D341Med (cell line): ENCODE measurements at places on chromosomes 4 and X.

GRCh38 chrX:120361764-120362305, at the start of gene ATP1B4:
Gene ATP1B4, plus strand, starts transcription at chrX:120362089. Its CDS starts 80 bp downstream, at chrX:120362169.
- no peak for DNase-seq

- peak; percentile 90 for DNase-seq
Observed at GRCh38 chrX:46545111-46546005, at the start of gene ZNF674. Gene ZNF674, minus strand, starts transcription at chrX:46545421. Its CDS starts 3,334 bp downstream, at chrX:46542087.

- DNase-seq: peak; percentile 77
Observed at GRCh38 chr4:6250235-6250983, 19.2 kb upstream of the WFS1 start.

DNA sequence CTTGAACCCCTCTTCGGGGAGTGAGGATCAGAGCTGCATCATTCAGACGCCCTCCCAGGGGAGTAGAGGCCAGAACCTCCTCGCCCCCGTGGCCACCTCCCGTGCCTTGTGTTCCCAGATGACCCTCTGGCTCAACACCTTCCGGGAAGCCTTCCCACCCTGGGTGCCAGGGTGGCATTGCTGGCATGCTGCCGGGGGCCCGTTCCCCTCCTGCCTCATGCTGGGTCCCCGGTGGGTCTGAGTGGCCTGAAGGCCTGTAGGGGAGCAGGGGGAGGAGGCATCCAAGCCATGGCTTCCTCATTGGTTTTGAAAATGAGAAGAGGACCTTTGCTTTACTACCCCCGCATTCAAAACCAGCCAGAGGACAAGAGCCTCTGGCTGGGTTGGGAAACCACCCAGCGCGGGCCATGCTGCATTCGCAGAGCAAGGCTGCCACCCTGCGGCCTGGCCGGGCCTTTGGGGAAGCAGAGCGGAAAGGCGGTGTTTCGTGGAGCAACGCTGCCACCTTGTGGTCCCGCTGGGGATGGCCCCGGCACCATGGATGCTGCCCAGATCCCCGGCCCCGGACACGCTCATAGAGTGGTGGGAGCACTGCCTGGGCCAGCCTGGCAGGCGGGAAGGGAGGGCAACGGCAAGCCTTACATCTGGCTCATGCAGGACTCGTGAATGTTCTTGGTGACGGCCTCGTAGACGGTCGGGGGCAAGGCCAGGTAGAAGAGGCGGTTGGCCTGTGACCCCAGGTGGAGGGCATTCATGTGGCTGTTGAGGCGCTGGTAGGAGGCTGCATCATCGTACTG, 11.9 kb downstream of the G6PD start:
- peak; percentile 90 for DNase-seq

DNA sequence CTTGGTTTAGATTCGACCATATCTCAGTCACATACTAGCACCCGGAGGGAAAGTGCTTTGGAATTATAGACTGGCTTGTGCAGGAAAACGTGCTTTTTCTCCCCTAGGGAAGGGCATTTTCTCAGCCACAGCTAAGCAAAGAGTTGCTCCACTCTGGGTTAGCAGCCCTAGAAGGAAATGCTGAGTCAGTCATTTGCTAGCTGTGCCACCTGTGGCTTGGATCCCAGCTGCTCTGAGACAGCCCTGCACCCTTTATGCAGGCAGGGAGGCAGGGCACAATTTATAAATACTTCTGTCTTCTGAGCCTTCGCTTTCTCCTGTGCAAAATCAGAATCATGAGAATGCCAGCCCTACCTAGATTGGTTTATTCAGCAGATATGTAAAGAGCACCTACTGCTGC, 1.3 kb upstream of the USP51 start:
- no peak for DNase-seq

DNA sequence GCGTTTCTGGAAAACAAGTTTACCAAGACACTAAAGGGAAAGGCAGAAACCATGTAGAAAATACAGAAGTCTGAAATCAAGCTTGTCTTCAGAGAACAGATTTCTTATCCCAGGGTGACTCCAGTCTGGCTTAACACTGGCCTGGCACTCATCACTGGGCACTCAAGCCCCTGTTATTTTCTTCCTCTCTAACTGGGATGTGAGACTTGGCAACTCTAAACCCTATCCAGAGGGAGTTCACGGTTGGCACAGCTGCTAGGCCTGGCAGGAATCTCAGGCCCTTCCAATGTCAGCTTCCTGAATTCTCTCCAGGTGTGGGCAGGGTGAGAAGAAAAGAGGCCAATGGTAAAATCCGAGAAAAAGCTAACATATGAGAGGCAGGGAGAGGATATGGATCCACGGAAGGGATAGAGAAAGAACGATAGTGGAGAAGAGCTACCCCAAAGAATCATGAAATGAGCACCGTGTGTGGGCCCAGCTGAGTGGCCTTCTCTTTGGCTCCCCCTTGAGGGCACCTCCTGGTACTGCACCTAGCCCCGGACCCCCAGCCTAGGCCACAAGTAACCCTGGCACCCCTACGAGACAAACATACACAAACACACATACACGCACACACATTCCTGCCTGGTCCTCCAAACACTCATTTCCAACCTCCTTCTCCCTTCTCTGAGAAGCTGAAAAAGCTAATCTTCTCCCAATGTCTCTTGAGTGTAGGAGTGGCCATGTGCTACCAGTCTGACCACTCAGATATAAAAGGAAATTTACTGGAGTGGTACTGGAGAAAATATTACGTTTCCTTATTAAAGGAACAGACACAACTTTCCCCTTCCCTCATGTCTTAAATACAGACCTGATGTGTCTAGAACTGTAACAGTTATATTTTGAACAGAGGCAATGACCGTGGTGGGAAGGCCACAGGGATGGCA, 16.6 kb upstream of the PTCHD1 start:
- peak; percentile 77 for DNase-seq

GRCh38 chr4:38151873-38152272, 191.7 kb downstream of the PTTG2 start:
- no peak for DNase-seq

GRCh38 chr4:76803522-76803921, 94.4 kb downstream of the SOWAHB start:
- DNase-seq: no peak

- DNase-seq: no peak
Observed at GRCh38 chr4:32340591-32340990, 1620.4 kb downstream of the PCDH7 start.

- no peak for DNase-seq
Observed at GRCh38 chrX:8861908-8862307, 60.7 kb upstream of the FAM9A start.

DNA sequence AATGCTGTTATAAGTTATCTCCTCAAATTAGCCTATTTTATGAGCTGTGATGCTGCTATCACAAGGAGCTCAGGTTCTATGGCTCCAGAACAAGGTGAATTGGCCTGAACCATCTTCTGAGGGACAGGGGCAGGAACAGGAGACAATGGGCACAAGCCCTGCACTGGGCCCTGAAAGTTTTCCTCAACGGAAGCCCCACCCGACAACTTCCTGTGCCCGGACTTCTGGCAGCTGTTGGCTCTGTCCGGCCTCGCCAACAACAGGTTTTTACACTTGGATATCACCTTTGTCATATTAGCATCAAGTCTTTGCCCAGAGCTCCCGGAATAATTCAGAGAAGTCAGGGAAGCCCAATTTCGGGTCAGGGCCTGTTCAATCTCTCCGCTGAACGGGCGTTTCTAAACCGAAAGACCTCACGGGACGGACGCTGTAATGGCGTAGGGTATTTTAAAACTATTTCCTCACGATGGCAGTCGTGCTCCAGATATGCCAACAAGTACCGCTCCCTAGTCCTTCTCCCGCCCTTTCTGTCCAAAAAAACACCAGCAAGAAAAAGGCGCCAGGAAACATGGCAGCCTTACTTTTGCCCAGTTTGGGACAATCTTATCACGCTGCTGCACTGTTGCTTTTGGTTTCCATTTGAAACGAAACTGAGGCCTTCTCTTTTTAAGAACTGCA, 201.0 kb upstream of the STK26 start:
- DNase-seq: no peak

GRCh38 chr4:81756973-81757372, 285.3 kb upstream of the RASGEF1B start:
- no peak for DNase-seq

GRCh38 chr4:72701987-72702819, 133.2 kb upstream of the ADAMTS3 start:
- DNase-seq: peak; percentile 47

DNA sequence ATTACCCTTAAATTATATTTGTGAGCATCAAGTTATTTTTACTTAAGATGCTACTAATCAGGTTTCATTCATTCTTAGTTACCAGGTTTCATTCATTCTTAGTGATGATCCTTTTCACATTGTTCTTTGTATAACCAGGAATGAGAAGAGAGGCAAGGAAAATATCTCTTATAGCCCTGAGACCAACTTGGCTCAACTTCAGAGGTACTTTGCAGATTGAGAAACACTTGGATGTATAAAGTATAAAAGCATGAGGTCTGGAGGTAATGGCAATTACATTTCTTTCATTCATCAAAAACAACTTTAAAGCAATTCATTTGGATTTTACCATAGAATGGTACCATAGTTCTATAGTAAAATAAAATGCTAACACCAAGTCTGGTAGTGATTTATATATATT, 231.0 kb downstream of the PRDM5 start:
- DNase-seq: no peak

DNA sequence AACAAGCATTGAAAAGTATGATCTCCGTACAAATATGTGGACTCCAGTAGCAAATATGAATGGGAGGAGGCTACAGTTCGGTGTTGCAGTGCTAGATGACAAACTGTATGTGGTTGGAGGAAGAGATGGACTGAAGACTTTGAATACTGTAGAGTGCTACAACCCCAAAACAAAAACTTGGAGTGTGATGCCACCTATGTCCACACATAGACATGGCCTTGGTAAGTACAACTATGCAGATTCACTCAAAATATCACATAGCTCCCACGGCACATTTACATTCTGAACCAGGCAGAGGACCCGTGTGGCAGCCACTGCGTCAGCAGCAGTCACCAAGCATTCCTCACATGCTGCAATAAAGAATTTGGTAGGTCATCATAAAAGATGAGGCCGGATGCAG, 41.3 kb downstream of the KLHL5 start:
- DNase-seq: no peak

DNA sequence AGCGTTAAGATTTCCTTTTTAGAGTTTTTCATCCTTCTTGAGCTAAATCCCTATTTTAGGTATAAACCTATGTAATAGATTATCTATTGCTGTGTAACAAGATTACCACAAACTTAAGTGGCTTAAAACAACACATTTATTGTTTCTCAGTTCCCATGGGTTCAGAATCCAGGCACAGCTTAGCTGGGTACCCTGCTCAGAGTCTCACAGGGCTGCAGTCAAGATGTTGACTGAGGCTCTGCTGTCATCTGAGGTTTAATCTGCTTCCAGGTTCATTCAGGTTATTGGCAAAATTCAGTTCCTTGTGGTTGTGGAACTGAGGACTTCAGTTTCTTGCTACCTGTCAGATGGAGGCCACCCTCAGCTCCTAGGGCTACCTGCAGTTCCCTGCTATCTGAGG, 60.9 kb downstream of the GK start:
- DNase-seq: peak; percentile 30

DNA sequence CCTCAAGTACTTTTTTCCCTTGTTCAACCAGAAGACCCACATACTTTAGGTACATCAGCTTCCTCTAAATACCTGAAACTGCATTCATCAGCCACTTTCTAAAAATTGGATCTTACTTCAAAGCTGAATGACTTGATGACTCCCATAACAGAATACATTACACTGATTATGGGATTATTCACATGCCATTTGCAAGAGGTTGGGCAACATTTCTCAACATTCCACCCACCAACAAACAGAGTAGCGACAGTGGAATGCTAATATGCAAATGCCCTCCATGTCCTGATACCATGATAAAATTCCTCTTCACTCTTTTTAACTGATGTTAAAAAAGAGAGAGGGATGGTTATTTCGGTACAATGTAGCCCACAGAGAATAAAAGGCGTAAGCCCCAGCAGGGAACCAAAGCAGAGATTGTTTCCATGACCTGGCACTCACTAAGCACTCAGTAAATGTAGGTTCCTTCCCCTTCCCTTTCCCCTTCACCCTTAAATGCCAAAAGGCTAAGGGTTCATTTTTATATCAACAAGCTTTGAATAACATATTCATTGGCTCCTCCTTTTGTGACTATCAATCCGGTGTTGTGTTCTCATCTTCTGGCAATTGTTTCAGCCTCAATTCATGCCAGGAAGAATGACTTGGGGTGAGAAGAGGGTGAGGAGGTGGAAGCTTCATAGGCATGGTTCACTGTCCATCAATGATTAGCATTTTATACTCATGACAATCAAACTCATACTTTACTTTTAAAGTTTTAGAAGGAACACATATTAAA, 317.2 kb downstream of the DHX15 start:
- no peak for DNase-seq

DNA sequence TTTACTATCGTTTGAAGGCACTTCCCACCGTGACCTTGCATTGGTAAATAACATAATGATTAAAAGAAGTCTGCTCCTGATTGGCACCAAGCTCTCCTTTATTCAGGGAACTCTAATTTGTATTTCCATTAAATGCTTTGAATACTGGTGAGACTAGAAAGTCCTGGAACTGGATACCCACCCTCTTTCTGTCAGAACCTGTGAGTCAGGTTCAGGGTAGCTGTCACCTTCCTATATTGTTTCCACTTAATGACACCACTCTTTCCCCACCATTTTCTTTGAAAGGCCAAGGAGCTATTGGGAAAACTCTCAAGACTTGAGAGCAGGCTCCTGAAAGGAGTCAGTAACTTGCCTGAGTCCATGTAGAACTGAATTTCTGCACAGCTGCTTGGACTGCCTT, 55.9 kb upstream of the RASSF6 start:
- DNase-seq: no peak

DNA sequence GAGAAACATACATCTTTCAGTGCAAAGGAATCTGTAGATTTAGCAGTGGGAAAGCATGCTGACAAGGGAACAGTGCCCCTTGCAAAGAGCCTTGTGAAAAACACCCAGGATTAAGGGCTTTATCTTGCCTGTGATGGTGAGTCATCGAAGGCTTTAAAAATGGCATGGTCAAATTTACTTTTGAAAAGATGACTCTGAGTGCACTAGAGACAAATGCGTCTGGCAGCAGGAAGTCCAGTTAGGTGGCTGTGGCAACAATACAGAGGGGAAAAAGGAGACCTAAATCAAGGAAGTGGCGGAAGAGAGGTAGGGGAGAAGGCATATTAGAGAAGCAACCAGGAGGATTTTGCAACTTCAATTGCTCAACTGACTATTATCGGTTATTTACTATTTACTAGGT, 472.6 kb upstream of the CPEB2 start:
- no peak for DNase-seq

DNA sequence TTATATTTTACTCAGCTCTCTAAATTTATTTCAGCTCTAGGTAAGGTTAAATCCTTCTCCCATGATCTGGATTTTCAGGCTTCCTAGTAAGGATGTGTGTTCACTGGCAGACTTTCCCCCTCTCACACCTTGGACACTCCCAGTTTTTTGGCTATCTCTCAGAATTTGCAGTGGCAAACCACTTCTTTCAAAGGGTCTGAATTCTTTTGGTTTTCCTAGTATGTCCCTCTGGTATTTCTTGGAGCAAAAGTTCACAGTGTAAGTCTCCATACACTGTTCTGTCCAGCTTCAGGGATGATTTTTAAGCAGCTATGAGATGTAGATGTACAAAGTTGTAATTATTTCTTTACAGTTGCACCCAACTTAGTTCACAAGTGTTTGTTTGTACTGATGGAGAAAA, 653.8 kb upstream of the GALNT7 start:
- no peak for DNase-seq
